ENCODE measurements at places on chromosomes 4 and X.

- no peak for DNase-seq
Observed at GRCh38 chr4:175386776-175387507, 425.1 kb downstream of the GPM6A start.

- DNase-seq: no peak
Observed at GRCh38 chr4:156422576-156422975, 468.9 kb upstream of the CTSO start.

DNA sequence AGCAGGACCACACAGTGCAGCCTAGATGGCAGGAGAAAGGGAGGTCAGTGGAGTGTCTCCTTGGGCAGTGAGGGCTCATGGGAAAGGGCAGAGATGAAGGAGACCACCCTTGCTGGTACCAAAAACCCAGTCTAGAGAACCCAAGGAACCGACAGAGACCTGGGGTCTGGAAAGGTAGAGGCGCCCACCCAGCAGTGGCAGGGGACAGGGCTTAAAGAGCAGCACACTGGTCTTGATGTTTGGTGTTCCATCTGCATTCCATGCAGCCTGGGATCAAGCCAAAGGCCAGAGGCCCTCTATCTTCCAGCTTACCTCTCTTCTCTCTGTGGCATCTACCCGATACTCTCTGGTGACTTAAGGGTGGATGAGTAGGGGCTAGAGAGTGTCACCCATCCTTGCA is 127.5 kb downstream of the PJA1 start:
- no peak for DNase-seq

GRCh38 chr4:66943112-66943511 is 602.2 kb downstream of the CENPC start:
- no peak for DNase-seq

DNA sequence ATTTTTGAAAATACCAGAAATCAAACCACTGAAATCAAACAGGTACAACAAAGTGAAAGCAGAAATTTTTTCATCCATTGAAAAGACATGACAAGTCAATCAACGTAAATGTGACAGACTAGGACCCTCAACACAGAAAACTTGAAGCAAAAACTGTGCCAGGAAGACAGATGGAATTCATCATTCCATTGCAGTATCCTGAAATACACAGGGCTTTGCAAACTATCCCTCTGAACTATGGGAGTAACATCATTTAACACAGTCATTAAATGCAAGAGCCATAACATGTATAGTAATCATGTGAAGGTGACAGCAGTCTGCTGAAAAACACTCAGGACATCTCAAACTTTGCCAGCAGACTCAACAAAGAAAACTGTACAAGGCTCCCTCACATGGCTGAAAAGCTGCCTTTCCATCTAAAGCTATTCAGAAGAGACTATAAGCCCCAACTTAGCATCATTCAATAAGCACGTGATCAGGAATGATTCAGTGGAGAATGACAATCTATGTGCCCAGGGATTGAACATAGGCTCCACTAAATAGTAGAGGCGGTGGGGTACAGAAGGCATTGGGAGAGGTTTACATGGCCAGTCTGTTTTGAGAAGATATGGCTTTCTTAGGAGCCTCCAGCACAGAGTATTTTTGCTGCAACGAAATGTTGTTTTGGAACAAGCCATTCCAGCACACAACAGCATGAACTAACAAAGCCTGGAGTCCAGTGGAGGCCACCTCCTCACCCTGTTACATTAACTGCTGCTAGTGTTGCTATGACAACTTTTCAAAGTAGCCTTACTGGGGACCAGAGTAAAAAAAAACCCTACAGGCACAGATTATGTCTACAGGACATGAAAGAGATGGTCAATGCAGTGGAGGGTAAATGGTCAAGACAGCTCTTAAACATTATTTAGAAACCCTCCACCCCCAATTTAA is 274.5 kb upstream of the NOCT start:
- no peak for DNase-seq

- no peak for DNase-seq
Observed at GRCh38 chr4:139593091-139593564, 37.1 kb upstream of the SETD7 start.

DNA sequence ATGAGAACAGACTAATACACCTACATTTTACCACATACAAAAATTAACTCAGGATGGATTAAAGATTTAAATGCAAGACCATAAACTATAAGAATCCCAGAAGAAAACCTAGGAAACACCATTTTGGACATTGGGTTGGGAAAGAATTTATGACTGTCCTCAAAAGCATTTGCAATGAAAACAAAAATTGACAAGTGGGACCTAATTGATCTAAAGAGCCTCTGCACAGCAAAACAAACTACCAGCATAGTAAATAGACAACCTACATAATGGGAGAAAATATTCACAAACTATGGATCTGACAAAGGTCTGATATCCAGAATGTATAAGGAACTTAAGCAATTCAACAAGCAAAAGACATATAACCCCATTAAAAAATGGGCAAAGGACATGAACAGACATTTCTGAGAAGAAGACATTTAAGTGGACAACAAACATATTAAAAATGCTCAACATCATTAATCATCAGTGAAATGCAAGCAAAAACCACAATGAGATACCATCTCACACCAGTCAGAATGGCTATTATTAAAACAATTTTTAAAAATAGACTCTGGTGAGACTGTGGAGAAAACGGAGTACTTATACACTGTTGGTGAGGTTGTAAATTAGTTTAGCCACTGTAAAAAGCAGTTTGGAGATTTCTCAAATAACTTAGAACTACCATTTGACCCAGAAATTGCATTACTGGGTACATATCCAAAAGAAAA is 221.7 kb upstream of the DIPK2B start:
- no peak for DNase-seq

DNA sequence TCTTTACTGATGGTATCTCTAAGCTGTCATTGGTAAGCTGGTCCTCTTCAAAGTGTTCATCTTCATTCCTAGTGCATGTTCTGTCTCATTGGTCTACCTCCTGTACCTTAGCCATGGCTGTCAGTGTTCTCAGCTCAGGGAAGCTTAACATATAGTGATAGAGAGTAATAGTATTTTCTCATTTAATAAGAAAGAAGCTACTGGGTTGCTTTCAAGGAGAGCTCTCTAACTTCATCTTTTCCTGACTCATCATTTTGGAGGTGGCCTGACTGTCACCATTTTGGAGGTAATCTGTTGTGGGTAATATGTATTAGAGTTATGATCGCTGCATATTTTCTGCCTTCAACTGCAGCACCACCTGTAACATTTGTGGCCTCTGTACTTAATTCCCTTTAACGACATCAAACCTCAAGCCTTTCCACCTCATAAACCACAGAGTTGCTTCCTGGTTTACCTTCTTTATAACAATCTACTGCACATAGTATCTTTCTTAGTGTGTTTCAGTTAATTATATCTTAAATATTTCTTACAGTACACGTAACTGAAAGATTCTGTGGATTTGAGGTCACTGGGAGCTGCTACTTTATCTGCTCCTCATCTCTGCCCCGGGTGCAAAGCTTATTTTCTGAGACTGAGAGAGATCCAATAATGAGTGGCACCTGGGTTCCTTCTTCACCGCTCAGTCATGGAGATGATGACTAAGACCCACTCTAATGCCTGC is 474.0 kb upstream of the TECRL start:
- no peak for DNase-seq

DNA sequence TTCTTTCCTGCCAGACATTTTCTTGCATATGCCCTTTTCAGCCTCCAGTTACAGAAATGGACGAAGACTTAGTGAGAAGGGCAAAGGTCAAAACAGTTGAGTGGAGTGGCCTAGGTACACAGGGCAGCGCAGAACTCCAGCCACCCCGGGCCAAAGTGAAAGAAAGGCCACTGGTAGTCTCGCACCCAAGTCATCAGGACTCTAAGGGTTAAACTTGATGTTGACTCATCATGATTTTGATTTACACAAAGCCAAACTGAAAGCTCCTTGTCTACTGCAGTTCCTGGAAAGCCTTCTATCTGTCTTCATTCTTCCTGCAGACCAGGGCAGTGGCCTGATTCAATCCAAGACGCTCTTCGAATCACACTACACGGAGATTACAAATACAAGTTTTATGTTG is 2.6 kb upstream of the IL13RA1 start:
- no peak for DNase-seq

- DNase-seq: no peak
Observed at GRCh38 chr4:150119492-150119891, 41.2 kb downstream of the DCLK2 start.

All from right renal pelvis (tissue), 4 donors.